ENCODE measurements at places on chromosomes 16 and 17.

DNA sequence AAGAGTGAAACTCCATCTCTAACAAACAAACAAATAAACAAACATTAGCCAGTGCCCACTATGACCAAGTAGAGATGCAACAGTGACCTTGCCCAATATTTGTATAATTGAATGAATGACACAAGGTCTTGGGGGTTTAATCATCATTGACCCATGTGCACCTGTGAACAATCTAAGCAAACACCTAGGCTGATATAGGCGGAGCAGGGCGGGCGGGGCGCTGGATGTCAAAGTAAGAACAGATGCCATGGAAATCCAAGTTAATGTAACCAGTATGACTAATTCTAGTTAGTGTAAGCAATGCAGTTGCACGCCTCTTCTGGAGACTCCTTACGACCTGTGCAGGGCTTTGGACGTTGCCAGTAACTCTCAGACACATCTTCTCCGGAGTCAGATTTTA lies 17.6 kb downstream of the RCVRN start:
- DNase-seq = no peak

GRCh38 chr17:35374766-35375344 lies 1.4 kb upstream of the SLFN11 start:
- DNase-seq = no peak

GRCh38 chr16:87689956-87690465 lies 75.8 kb downstream of the KLHDC4 start:
- no peak for DNase-seq

- no peak for DNase-seq
These were observed 335.1 kb downstream of the CPPED1 start for GRCh38 chr16:12468552-12468951.

DNA sequence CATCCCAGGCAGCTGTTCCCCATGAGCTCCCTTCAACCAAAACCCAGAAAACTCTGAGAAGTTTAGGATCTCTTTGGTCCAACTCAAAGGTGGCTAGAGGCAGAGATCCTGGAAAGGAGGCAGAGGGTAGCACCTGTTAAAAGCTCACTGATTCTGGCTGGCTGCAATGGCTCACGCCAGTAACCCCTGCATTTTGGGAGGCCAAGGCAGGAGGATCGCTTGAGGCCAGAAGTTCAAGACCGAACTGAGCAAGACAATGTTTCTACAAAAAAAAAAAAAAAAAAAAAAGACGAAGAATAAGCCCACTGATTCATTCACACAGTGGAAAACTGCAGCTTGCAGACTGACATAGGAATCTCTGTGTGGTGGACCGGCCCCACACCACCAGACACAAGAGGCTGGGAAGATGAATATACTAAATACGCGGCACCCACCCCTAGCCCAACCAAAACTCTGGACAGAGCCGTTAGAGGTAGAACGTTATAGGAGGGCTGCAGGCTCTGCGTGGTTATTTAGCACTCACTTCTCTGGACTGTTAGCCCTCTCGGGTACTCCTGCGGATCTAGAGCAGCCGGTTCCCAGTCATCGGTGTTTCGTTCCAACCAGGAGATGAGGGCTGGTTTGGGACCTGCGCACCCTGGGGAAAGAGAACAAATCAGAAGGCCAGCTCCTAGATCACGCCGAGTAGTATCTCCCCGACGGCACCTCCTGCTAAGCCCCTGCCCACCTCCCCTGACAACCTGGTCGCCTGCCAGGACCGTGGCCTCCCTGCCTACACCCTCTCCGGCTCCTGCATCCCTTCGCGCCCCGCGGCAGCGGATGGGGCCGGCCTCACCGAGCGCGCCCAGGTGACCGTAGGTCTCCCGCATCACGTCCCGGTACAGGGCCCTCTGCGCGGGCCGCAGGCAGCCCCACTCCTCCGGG lies 925 bp downstream of the ZNF689 start:
- peak; percentile 31 for DNase-seq
